Kidney capillary endothelial cell (primary cell): ENCODE measurements at places on chromosomes 2 and 18.

GRCh38 chr18:78865771-78866310 is 113.8 kb upstream of the SALL3 start:
- DNase-seq, result no peak

GRCh38 chr2:206987810-206988209 is 48.5 kb downstream of the CPO start:
- DNase-seq, result no peak

- no peak for DNase-seq
Measured at GRCh38 chr2:162267496-162267895, 24.3 kb upstream of the FAP start.

GRCh38 chr2:206859330-206859739 is 80.0 kb upstream of the CPO start:
- DNase-seq, result no peak

DNA sequence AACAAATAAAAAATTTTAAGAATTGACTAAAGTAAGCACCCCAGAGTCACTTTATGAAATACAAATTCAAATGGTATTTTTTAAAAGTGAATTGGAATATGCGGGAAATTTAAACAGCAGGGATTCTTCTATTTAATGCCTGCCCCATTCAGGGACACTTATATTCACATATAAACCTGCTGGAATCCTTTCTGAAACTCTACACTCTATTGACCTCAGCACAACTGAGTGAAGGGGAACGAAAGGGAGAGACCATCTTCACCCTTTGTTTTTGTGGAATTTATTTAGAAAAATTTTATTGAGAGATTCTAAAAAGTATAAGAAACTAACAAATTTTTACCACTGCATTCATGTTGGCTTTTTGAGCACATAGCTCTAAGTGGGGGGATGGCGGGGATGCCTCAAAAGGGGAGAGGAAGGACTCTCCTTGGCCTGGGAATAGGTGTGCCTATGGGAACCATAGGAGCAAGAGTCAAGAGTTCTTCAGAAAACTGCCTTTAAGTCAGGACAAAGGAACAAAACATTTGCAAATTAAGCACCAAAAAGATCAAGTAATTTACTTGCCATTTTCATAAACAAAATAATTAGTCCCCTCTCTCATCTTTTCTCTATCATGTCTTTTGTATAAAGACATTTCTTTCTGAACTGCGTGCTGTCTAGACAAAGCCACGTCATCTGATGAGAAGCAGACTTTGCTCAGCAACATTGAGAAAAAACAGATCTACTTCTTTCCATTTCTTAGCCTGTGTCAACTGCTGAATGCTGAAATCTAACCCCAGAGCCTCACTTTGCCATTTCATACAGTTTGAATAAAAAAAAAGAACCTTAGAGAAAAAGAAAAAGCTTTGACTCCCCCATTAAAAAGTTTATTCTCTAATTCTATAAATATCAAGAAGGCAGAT is 21.6 kb upstream of the FLACC1 start:
- no peak for DNase-seq

GRCh38 chr18:10060469-10060782 is 146.6 kb downstream of the VAPA start:
- no peak for DNase-seq

GRCh38 chr18:13563390-13563805 is 163.0 kb downstream of the FAM210A start:
- no peak for DNase-seq

GRCh38 chr2:150485114-150485870 is 2.2 kb downstream of the RND3 start:
- no peak for DNase-seq

DNA sequence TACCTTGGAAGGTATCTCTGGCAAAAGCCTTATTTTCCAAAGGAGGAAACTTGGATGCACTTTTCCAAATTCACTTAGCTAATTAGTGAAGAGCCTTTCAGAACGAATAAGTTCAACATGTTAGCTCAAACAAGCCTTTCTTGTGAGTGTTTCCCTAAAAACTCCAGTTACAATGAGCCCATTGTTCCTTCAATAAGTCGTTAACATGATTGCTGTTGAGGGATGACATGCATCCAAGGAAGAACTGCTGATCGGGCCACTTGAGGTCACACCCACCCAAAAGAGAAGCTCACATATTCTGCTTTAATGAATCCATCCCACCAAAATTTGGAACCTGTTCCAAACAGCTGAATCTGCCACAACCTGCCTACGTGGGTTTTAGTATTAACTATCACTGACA is 48.1 kb upstream of the SLC35G4 start:
- DNase-seq, result no peak

DNA sequence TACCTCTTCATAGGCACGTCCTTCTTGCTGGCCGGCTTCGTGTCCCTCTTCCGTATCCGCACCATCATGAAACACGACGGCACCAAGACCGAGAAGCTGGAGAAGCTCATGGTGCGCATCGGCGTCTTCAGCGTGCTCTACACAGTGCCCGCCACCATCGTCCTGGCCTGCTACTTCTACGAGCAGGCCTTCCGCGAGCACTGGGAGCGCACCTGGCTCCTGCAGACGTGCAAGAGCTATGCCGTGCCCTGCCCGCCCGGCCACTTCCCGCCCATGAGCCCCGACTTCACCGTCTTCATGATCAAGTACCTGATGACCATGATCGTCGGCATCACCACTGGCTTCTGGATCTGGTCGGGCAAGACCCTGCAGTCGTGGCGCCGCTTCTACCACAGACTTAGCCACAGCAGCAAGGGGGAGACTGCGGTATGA is 2.3 kb downstream of the FZD7 start:
- DNase-seq, result no peak
